ENCODE measurements at places on chromosomes 6 and 20.

DNA sequence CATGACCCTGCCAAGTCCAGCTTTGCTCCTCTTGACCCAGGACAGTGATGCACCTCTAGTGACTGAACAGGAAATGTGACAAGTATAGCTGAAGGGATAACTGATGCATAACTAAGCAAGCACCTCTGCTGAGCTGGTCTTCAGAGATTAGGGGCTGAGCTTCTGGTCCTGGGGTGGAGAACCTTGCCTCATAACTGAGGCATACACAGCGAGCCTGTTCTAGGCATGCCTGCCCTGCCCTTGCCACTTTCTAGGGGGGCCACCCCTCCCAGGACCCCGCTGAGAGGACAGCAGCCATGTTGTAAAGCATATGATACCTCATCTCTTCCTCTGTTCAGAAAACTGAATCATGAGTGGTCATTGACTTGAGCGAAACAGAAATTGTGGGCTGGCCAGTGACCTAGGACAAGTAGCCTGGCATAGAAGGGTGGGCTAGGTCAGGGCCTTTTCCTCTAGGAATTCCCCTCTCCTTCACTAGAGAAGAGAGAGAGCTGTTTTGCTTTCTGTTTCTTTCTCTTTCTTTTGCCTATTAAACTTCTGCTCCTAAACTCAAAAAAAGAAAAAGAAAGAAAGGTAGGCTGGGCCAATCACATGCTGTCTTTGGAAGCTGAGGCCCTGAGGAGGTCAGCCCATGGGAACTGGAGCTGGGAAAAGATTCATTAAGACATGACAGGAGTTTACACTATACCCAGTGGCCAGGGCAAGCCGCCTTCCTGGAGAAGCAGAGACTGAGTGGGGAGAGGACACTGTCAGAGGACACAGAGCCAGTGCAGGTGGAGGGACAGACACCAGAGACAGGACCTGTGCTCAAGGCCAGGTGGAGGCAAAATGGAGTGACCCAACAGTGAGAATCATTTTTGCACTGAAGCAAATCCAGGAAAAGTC is 23.1 kb downstream of the ALDH5A1 start:
- no peak for DNase-seq

DNA sequence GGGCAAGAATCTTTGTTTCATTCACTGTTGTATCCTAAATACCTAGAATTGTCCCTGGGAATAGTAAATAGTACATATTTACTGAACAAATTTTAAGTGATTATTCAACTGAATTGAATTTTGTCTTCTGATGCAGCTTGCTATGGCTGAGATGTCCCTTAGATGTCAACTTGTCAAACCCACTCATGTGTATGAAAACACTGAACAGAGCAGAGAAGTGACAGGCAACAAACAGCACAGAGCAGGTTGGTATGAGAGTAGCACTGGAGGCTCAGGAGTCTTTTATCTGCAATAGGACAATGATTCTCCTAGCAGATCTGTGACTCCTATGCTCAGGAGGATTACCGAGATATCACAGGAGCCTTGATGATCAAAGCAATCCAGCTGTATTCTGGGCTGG is 540.1 kb upstream of the CHD6 start:
- DNase-seq: no peak

DNA sequence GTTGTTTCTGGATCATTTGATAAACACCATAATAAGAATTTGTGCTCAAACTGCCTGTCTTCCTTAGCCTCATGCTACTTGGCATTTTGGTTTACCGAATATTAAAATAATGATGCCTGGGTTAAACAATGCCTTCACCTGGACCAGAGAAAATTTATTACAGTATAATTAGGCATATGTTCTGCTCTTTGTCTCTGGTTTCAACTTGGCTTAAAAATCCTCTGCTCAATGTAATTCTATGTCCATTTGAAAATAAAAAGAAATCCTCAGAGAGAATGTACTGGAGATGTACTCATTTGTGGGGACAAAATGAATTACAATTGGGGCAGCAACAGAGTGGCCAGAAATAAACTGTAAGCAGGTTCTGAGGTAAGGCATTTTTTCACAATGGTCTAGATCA is 95.0 kb downstream of the DST start:
- no peak for DNase-seq

DNA sequence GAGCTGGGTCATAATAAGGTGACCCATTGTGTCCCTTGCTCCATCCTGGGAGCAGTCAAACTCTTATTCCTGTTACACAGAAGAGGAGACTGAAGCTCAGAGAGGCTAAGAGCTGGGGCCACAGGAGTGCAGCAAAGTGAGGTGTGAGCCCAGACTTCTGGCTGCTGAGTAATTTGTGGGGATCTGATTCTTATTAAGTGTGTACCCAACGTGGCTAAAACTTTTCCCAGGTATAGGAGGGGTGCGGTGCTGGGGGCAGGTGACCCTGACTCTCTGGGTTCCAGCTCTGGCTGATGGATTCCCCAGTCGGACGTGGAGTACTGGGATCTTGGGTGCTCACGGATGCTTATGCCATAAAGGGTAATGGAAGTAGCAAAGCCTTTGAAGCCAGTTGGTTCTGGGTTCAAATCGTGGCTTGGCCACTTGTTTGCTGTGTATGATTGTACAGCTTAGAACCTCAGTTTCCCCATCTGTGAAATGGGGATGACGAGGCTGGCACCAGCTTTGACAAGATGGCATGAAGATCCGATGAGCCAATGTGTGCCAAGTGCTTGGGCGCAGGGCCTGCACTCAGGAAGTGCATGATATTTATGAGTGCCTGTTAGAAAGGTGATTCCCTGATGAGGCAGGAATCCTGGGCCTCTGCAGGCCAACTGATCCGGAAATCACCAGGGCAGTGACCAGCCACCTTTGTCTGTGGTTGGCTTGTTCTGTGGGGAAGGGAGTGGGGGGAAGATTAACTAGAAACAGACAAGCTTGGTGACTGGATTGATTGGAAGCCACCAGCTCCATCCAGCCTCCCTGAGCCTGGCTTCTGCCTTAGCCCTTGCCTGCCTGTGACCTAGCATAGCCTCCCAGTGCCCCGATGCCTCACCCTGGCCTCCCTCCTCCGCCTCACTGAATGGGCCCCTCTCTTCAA is 6.0 kb downstream of the SRC start:
- no peak for DNase-seq

GRCh38 chr6:143969077-143969476 is 39.0 kb downstream of the PLAGL1 start:
- DNase-seq: no peak

DNA sequence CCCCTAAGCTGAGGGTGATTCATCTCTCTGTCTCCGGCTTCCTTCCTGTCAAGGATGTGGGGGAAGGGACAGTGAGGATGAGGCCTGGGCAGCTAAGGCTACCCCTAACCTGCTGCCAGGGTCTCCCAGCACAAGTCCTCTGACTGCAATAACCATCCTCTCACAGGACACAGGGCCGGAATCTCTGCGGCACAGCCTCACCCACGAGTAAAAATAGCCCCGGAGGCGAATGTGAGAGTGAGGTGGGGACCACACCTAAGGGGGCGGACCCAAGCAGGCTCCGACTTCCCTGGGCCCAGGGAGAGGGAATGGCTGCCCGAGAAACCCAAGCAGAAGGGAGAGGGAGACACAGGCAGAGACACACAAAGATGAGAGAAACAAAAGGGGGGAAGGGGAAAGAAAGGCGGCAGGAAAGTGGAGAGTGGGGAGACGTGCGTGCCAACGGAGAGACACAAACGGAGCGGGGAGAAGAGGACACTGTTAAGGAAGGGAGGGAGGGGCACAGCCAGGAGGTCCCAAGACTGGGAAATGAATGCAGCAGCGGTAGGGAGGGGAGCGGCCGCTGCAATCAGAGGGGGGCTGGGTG is 1.4 kb downstream of the CLIC1 start:
- DNase-seq: no peak

GRCh38 chr6:26607434-26608230 is 10.9 kb downstream of the ABT1 start:
- DNase-seq: no peak

- DNase-seq: no peak
Observed at GRCh38 chr6:130749402-130749801, 77.8 kb upstream of the SMLR1 start.

- DNase-seq: peak; percentile 8
Observed at GRCh38 chr6:25601800-25602673, 50.0 kb upstream of the SCGN start.

DNA sequence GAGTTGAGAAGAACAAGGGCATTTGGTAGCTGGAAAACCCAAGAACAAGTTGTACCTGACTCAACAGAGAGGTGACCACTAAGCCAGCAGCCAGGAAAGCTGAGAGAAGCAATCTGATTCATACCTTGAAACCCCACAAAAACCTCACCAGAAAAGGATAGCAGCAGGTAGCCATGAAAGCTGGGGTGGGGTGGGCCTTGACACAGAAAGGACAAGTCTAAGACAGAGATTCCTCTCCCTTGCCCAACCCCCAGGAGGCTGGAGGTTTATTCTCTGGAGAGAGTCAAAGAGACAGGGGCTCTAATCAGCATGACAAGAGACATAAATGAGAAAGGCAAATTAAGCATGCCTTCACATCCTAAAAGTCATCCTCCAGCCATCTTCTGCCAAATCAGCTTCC is 151.7 kb upstream of the DST start:
- no peak for DNase-seq

DNA sequence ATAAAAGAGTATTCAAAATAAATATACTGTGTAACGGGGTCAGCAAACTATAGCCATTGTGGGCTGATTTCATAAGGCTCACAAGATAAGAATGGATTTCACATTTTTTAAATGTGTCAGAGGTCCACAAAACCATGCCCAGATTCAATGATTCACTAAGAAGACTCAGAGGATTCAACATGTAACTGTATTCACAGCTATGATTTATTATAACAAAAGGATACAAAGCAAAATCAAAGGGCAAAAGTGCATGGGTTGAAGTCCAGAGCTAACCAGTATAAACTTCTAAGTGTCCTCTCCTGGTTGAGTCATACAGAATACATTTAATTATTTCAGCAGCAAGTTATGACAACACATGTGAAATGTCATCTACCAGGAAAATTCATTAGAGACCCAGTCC is 49.2 kb downstream of the TBC1D32 start:
- DNase-seq: no peak

GRCh38 chr6:136467186-136467585 is 83.0 kb downstream of the MAP7 start:
- DNase-seq: no peak

- no peak for DNase-seq
Observed at GRCh38 chr6:53899512-53899911, 104.7 kb downstream of the LRRC1 start.

GRCh38 chr6:60695232-60695631 is 1590.8 kb downstream of the KHDRBS2 start:
- DNase-seq: no peak

DNA sequence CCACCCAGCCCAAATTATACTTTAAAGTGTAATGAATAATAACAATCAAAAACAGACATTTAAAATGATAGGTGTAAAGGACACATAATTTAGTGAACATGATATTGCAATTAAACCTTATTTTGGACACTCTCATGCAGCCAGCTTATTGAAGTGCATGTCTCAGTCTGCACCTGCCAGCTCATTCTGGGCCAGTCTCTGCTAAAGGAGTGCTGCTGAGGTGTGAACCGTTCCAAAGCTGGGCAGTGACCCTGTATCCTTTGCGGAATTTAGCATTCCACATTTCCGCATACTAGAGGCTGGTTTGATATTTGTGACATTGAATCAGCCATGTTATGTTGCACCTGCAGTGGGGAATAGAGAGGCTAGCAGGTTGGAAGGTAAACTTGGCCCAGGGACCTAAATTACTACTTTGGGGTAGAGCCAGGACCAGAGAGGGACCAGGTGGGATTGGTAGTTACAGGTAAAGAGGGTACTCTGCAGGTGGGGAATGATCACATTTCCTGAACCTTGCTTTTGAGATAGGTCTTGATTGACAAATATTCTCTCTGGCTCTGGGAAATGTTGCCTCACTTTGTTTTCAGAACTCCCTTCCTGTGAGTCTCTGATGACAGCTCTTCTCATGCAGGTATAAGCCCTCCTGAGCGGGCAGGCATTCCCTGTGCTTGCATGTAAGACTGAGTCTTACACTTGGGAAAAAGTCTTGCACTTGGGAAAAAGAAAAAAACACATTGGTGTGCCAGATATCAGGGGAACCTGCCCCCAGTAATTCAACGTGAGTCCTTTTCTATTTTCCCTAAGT is 26.2 kb downstream of the TULP4 start:
- no peak for DNase-seq

- no peak for DNase-seq
Observed at GRCh38 chr6:163019926-163020325, 292.2 kb downstream of the PACRG start.

- DNase-seq: no peak
Observed at GRCh38 chr6:15882915-15883314, 220.1 kb upstream of the DTNBP1 start.

DNA sequence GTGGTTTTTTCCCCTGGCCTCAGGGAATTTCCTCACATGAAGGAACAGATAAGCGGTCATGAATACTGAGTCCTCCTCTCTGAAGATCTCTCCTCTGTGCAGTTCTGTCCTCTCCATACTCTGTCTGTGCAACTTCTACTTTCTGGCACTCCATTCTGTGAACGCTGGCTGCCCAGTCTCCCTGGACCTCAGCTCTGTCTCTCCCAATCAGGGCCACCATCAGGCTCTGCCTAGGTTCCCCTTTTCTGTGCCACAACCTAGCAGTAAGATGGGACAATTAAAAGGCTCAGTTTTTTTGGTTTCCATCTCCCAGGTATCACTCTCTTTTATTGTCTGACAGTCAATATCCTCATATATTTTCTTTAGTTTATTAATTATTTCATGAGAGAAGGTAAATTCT is 4.8 kb upstream of the ADGB start:
- no peak for DNase-seq

DNA sequence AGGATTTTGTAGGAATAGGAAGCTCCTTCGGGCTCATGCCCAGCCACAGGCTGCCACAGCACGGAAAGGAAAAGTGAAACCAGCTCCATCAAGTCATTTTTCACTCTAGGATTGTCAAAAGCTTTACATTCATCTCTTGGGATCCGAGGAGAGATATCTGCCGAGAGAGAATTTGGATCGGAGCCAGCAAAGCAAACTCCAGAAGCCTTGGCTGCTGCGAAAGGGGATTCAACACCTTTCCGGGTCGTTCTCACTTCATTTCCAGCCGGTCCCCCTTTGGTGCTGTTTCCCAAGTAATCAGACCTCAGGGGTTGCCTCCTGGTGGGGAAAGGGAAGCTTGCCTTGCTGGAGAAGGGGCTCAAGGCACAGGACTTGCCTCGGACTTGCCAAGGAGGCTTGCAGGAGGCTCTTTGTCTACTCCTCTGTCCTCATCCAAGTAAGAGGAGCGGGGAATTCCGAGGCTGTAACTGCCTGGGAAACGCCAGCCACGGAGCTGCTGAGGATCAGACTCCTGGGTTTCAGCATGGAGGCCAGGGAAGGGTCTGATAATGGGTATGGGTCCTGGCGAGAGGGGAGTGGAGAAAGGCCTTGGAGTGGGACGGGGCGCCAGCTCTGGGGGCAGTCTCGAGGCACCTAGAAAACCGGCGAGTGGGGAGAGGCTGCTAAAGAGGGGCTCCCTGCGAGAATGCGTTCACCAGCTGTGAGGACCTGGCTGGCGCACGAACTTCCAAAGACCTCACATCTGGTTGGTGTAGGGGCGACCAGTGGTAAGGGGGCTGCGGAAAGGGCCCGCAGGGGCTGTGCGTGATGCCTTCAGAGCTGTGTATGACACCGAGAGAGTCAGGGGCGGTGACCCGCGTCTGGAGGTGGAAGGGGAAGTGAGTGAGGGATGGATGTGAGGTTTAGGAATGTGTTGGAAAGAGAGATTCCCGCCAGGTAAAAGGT is 702 bp downstream of the ETV7 start:
- DNase-seq: no peak

- no peak for DNase-seq
Observed at GRCh38 chr6:114936080-114936479, 593.3 kb upstream of the HS3ST5 start.

Measured in cerebellar nuclear complex (tissue), 1 donor.